ENCODE measurements at places on chromosomes 13 and 19.
A peak's percentile ranks its signal among the peaks of the same experiment; 100 is the strongest.

DNA sequence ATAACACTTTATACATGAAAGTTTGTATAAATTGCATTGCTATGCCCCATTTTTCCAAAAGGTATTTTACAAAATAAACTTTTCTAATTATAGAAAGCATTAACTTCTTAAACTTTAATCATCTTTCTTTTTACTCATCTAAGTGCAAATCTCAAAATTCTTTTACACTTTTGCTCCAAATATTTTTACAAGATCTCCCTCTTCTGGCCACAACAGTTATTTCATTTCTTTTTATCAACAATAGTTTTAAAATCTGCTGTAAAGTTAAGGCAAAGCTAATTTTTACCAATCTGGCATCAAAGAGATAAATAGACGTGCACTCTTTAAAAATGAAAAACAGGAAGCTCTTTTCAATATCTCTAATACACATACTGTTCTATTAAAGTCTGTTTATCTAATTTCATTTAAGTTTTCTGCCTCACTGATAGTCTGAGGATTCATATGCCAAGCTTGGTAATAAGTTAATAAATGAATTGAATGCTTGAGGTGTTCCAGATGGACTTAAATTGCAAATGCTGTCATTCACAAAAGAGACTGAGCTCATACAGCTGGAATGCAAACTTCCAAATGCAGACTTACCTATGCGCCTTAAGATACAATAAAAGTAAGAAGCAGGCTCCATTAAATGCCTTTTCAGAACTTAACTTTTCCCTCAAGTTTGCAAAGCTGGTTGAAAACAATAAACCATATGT, 583.0 kb upstream of the ATXN8OS start:
- DNase-seq, result no peak

DNA sequence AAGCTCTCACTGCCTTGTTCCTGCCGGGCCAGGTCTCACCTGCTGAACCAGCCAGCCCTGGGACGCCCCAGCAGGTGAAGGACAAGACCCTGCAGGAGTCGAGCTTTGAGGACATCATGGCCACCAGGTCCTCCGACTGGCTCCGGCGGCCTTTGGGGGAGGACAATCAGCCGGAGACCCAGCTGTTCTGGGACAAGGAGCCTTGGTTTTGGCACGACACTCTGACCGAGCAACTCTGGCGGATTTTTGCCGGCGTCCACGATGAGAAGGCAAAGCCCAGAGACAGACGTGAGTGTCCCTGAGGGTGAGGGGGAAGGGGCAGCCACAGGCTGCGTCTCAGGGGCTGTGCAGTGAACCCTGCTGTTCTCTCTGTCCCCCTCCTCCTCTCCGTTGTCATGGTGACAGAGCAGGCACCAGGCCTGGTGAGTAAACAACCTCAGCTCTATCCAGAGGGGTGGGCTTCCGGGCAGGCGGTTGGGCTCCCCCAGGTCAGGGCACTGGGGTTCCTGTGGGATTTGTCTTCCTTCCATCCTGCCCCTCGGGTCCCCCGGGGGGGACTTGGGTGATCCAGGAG, 9.7 kb downstream of the TLE6 start:
- no peak for DNase-seq

DNA sequence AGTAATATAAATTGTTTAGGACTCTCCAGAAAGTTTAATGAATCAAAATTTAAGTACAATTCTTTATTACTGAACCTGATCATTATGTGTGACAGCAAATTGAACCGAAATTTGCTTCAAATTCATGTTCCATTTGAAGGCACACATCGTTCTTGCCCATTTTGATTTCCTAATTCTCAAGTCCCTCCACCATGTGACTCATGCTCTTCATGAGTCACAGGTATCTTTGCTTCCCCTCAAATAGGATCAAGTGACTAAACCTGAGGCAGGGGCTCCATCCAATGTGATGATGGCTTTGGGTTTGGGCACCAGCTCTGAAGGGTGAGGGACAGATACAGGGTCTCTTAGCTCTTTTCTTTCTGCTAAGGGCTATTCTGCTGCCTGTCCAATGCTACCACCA, 86.1 kb downstream of the THSD1 start:
- no peak for DNase-seq

DNA sequence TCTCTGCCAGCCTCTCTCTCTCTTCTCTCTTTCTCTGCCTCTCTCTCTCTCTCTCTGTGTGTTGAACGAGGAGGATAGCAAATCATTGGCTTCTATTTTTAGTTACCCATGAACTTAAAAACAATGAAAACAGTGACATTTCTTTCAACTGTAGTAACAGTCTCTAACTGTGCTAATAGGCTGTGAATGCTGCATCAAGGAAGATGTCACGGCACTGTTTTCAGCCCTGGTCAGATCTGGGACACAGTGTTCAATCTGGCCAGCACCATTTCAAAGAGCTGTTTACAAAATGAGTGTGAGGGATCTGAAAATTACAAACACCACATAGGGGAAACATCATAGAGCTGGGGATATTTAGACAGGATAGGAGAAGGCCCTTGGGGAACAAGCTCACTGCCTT, 717.0 kb downstream of the FGF9 start:
- no peak for DNase-seq

DNA sequence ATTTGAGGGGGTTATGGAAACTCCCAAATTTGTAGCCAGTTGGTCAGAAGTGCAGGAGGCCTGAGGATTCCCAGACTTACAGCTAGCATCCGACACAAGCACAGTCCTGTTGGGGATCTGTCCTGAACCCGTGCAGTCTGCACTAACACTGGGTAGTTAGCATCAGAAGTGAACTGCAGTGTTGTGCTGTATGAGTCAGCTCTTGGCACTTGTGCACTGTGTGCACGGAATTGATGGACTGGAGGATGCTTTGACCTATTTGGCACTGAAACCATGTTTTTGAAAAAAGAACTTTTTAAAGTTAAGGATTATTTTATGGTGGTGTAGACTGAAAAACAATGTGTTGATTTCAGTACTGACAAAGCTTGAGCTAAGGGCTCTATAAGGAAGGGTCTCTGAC, 279.0 kb downstream of the NHLRC3 start:
- no peak for DNase-seq

DNA sequence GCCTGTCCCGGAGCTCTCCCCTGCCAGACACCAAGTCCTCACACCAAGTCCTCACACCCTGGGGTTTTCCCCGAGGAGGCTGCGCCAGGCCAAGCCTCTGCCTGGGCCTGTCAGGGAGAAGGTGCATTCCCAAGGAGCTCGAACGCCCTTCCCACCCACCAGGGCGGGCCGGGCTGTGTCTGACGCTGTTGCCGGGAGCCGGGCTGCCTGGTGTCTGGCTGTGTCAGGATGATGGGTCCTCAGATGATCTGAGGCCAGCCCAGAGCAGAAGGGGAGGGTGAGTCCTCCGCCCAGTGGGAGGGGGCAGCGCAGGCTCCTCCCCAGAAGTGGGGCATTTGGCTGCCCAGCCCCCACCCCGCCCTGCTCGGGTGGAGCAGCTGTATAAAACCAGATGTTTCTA, 2.3 kb upstream of the HAS1 start:
- DNase-seq, result no peak

DNA sequence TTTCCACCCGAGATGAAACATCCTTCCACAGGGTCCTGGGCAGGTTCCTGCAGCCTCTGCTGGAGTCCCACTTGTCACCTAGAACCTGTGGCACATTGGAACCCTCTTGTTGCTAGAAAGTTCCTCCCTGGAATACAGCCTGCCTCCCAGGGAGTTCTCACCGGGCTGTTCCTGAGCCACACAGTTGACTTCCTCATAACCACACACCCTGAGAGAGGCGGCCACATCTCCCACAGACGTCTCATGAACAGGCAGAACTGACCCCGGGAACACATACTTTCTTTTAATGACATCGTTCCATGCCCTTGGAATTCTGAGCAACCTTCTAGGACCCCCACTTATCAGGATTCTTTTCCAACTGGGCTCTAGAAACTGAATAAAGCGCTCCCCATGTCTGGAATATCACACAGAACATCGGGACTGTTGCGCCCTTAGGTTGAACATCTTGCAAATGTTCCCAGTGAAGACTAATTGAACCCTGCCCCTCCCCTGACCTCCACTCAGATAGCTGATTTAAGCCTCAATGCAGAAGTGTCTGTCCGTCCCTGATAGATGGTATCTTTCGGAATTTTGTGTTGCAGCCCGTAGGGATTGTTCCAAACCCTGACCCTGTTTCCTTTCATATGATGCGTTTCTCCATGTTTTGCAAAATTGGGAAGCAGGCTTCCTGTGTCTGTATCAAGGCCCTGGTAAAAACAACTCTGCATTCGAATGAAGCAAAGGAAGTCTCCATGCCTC, 91.1 kb downstream of the RAB20 start:
- no peak for DNase-seq

- no peak for DNase-seq
Observed at GRCh38 chr13:113091891-113092775, 13.5 kb upstream of the F7 start.

GRCh38 chr13:109834973-109835720, 48.8 kb upstream of the IRS2 start:
- DNase-seq, result no peak

DNA sequence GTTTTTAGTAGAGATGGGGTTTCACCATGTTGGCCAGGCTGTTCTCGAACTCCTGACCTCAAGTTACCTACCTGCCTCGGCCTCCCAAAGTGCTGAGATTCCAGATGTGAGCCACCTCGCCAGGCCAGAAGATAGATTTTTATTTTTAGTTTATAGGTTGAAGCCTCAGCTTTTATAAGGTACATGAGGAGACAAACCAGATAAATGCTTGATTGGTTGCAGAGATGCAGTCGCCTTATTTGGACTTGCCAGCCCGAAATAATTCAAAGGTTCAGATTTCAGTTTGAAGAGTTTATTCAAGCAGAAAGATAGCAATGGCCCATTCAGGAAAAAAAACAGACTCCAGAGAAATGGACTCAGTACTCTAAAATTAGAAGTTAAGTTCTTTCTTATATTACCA, 3.1 kb downstream of the ZNF69 start:
- DNase-seq, result no peak

- no peak for DNase-seq
Observed at GRCh38 chr19:47503130-47503825, 11.6 kb downstream of the NAPA start.

- peak; percentile 76 for DNase-seq
Observed at GRCh38 chr19:15199661-15200552, 888 bp downstream of the NOTCH3 start.

- DNase-seq, result no peak
Observed at GRCh38 chr19:52658595-52658994, 20.4 kb upstream of the ZNF83 start.

GRCh38 chr13:77351315-77351714, 24.4 kb upstream of the MYCBP2 start:
- no peak for DNase-seq

- no peak for DNase-seq
Observed at GRCh38 chr19:38617764-38618589, at the start of gene MAP4K1. Gene MAP4K1, minus strand, starts transcription at chr19:38617953. Its CDS starts 58 bp downstream, at chr19:38617895.

GRCh38 chr19:44344255-44344654, 12.2 kb downstream of the ZNF112 start:
- no peak for DNase-seq

GRCh38 chr19:954672-955494, 29.0 kb downstream of the ARID3A start:
- DNase-seq, result peak; percentile 34

- DNase-seq, result no peak
Observed at GRCh38 chr13:87344176-87344575, 327.0 kb upstream of the SLITRK5 start.

- no peak for DNase-seq
Observed at GRCh38 chr19:10830931-10831779, 4.9 kb downstream of the TMED1 start.

DNA sequence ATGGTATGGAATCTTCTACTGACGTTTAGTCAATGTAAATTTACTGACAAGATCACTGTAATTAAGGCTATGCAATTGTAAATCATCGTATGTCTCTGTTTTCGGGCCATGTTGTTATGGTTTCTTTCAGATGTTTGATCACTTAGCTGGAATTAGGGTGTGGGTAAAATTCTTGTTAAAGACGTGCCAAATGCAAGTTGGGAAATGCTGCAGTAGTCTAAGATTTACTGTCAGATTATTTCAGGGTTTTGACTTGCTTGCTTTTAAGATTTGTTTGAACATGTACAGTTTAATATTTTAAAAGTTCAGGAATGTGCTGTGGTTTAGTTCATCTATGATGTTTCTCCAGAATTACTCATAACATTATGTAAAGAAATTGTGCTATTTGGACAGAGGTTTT, 10.8 kb downstream of the NDFIP2 start:
- no peak for DNase-seq

GRCh38 chr19:28898249-28898648, 314.7 kb downstream of the UQCRFS1 start:
- DNase-seq, result no peak

DNA sequence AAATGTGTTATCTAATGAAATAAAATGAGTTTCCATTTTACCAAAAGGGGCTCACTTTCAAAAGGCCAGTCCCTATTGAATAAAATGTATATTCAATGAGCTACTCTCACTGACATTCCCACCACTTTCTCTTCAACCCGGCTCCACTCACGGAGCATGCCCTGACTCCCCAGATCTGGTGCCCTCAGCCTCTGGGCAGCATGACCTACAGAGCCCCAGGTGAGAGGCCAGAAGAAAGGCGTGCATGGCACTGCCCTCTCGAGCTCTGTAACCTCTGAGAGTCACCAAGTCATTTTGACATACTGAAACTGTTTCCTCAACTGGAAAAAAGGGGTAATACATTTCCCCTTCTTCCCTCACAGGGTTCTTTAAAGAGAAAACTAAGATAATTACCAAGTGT, 25.2 kb upstream of the SIAH3 start:
- no peak for DNase-seq

GRCh38 chr19:55620410-55621204, 3.8 kb downstream of the ZNF784 start:
- DNase-seq, result peak; percentile 20

- DNase-seq, result no peak
Observed at GRCh38 chr19:33458807-33459206, 62.8 kb downstream of the PEPD start.

DNA sequence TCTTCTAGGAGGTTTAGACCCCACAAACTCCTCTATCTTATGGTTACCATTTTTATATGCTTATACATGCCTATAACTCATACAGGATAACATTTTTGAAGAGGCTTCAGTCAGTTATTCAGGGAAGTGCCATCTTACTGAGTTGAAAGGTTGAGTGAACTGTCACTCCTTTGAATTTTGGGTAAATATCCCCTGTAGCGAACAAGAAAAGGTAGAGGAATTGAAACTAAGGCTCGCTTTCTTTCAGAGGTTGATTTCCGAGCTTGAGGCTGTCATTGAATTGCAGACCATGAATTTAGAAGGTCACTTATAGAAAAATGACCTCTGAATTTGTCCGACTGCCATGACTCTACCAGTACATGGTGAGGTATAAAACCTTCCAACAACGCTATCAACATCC, 35.1 kb downstream of the MICU2 start:
- DNase-seq, result no peak

GRCh38 chr19:23259961-23260360, 9.8 kb upstream of the ZNF724 start:
- no peak for DNase-seq

GRCh38 chr13:104976986-104977385, 1558.5 kb downstream of the EFNB2 start:
- no peak for DNase-seq

DNA sequence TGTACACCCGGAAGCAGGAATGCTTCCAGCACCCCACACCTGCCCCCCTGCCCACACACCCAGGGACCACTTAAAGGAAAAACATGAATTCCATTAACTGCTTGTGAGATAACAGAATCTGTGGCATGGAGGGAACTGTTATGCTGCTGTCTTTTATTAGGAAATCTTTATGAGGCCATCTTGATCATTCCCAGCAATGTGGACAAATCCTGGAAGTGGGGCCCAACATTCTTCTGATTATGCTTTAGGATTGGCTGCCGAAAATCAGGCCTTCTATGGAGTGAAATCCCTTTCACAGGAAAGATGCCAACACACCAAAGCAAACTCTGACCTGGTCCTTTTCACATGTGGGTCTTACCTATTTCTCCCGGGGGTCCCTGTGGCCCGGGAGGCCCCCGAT, 114.5 kb downstream of the COL4A1 start:
- no peak for DNase-seq

Measured in pancreas (tissue), 10 donors.